ENCODE measurements at places on chromosomes 5 and 9.

GRCh38 chr9:115914291-115914690 lies 239.3 kb upstream of the PAPPA start:
- DNase-seq = no peak

DNA sequence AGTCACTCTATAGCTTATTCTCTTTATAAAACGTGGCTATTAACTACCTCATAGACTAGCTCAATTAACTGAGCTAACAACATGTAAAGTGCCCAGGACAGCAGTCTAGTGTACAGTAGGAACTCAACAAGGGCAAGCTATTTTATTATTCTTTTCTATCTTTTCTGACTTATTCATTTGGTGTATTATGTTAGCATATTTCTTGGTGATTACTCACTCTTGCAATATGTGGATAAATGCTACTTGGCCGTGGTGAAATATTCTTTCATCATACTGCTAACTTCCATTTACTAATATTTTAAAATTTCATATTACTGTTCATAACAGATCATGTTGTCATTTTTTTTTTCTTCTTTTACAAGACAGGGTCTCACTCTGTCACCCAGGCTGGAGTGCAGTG lies 4.9 kb downstream of the SLC25A51 start:
- no peak for DNase-seq

- peak; percentile 46 for DNase-seq
Measured at GRCh38 chr9:92191801-92192200, 76.6 kb upstream of the SPTLC1 start.

DNA sequence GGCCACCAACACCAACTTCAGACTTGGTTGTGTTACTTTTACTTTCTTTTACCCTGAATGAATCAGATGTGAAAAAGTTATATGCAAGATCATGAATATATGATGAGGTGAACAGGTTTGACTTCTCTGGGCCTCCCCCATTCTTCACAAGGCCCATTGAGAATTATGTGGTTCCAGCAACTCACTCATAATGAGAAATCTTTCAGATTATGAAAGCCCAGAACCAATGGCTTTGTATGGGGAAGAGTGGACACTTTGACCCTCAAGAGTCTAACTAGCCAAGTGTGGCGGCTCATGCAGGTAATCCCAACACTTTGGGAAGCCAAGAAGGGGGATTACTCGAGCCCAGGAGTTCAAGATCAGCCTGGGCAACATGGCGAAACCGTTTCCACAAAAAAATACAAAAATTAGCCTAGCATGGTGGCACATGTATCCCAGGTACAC lies 16.1 kb upstream of the LNPEP start:
- DNase-seq = no peak

DNA sequence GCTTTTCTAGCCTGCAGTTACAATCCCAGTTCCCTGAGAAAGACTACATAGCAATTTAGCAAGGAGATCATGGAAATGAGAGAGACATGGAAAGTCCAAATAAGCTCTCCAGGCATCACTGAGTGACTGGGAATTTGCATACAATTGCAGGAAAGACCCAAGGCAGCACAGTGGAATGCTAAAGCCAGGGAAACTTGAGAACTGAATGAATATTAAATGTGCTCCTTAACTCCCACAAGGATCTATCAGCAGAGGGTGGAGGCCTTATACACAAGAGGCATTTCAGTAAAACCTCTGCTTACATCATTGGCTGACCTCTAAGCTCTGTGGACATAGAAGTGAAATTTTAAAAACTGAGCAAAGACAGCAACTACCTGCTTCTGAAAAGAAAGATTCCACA lies 355.6 kb upstream of the DAB2 start:
- no peak for DNase-seq

- DNase-seq = no peak
Measured at GRCh38 chr5:133706506-133707430, 94.4 kb upstream of the FSTL4 start.

GRCh38 chr9:132596200-132596599 lies 13.8 kb downstream of the BARHL1 start:
- DNase-seq = no peak

DNA sequence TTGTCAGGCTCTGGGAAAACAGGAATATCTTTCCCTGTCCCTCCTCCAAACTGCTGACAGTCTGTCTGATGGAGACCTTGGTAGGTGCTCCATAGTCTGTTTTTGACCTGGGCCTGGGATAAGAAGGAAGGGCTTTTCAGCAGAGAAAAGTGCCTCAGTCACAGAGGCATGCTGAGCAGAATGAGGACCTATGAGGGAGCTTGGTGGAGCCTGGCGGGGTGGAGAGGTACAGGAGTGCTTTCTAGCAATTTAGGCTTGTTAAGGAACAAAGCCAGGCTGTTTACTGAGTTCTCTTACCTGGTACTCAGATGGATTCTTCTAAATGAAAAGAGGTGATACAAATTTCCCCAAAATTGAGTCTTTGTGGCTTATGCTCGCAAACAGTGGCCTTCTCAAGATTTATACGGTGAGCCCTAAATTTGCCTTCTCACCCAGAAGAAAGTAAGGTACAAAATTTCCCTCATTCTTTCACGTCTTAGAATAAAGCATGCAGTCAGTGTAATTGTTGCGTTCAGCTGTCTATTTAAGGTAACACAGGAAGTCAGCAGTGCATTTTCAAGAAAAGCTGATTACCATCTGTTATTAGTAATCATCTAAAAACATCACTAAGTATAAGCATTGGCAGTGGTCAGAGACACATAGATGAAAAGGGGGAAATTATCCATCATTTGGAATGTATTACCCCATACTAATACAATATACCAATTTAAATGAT lies 28.6 kb upstream of the IL13 start:
- no peak for DNase-seq

DNA sequence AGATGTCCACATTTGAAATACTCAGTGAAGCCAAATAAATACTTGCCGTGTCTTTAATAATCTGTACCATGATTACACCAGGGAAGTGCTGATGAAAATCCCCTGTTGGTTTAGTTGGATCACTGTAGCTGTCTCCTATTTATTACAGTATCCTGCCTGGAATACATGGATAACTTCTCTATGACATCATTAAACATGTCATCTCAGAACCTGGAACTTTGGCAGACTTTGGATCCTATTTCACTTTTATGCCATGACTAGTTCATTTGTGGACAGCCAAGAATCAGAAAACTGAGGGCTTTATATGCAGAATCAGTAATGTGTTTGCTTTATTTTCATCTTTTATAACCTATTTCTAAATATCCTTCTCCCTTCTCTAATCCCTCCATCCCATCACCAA lies at the start of gene TXNDC8:
TXNDC8 (minus strand) TSS at position 137 of the 400 bp plus-strand sequence.
- DNase-seq = no peak

GRCh38 chr9:23524607-23525155 lies 301.4 kb downstream of the ELAVL2 start:
- no peak for DNase-seq

- no peak for DNase-seq
Measured at GRCh38 chr5:68054638-68055037, 160.9 kb upstream of the PIK3R1 start.

DNA sequence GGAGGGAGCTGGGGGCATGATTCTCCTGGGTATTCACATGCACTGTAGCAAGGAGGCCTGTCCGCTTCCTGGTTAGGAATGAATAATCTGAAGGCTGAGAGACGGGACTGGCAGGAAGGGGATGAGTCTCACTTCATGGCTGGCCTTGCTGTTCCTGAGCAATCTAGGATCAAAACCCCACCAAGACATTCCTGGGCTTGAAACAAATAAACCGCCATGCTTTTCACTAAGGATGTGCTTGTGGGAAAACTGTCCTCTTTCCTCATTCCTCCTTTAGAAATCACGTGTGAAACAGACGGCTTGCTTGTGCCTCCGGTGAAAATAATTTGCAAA lies 132.8 kb downstream of the MACROH2A1 start:
- DNase-seq = no peak

- no peak for DNase-seq
Measured at GRCh38 chr5:114237766-114238165, 124.1 kb upstream of the KCNN2 start.

DNA sequence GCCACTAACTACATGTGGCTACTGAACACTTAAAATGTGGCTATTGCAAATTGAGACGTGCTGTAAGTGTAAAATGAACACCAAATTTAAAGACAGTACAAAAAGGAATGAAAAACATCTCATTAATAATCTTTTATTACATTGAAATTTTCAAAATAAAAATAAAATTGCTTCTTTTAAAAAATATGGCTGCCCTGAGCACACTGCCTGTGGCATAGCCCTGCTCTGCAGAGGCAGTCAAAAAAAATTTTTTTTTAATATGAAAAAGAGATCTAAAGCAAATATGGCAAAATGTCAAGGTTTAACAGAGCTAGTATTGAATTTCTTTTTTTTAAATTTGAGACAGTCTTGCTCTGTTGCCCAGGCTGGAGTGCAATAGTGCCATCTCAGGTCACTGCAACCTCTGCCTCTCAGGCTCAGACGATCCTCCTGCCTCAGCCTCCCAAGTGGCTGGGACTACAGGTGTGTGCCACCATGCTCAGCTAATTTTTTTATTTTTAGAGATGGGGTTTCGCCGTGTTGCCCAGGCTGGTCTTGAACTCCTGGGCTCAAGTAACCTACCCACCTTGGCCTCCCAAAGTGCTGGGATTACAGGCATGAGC lies 25.6 kb downstream of the CARNMT1 start:
- DNase-seq = no peak

DNA sequence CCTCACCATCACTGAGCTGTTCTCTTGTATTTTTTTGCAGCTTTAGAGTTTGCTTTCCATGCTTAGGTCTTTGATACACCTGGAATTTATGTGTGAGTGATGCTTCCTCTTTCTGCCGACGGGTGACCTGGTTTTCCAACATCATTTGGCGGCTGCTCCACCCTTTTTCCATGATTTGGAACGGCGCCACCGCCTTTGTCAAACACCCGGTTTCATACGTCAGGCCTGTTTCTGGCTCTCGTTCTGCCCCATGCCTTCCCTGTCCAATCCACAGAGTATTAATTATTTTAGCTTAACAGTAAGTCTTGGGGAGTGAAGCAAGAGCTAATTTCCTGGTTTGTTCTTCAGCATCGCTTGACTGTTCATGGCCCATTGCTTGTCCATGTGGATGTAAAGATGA lies 30.2 kb downstream of the CACNA1B start:
- DNase-seq = no peak

DNA sequence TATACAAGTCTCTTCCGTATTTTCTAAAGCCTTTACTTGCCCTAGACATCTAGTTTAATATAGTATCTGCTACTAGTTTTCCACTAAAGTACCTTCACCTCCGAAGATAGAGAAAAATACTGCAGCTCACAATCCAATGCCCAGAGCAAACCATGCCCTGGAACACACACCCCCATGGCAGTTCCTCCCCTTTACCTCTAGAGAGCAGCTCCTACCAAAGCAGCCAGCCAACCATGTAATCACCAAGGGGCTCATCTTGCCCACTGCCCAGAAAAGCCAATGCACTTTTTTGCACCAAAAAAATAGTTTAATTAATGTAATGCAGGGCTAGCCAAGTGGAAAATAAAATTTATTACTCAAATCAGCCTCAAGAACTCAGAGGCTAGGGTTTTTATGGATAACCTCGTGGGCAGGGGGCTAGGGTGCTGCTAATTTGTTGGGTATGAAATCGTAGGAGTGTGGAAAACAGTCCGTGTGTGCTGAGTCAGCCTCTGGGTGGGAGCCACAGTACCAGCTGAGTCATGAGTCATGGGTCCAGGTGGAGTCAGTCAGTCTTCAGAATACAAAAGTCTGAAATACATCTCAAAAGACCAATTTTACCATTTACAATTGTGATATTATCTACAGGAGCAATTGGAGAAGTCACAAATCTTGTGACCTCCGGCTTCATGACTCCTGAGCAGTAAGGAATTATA lies 120.1 kb upstream of the ACO1 start:
- DNase-seq = no peak

- no peak for DNase-seq
Measured at GRCh38 chr9:136958898-136959850, 7.1 kb downstream of the LCN12 start.

- DNase-seq = no peak
Measured at GRCh38 chr5:76341651-76342334, 61.3 kb upstream of the IQGAP2 start.

DNA sequence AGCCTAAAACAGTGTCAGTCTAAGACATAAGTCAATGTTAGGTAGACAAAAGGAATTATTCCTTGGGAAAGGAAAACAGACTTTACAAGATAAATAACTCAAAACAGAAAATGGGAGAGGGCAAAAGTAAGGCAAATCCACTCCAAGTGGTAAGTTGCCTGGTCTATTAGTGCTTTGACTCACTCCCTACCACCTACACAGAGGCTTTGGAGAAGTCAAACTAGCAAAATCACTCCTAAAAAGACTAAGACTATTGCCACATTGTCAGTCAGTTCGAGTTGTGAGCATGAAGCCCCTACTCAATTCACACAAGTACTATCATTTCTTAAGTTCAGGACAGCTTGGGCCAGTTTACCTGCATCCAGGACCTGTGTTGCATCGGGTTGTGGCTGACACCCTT lies 5.2 kb upstream of the ZBTB6 start:
- DNase-seq = no peak

DNA sequence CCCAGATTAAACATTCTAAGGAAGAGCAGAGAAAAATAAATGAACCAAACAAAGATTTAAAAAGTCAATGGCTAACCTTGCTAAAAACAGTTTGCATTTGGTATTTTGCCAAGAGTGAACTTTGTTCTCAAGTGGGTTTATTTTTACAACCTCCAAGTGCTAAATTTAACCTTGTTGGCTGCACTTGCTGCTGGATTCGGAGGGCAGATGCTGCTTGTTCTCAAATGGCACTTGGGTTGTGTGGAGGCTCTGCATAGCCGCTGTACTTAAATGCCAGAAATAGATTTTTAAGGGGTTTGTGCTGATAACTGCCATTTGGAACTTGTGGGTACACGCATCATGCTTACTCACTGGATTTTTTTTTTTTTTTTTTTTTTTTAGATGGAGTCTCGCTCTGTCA lies 13.3 kb upstream of the SPATA24 start:
- peak; percentile 51 for DNase-seq

- DNase-seq = no peak
Measured at GRCh38 chr5:95727764-95728191, 3.4 kb upstream of the RHOBTB3 start.

GRCh38 chr5:168121138-168121494 lies 170.3 kb upstream of the WWC1 start:
- DNase-seq = no peak

DNA sequence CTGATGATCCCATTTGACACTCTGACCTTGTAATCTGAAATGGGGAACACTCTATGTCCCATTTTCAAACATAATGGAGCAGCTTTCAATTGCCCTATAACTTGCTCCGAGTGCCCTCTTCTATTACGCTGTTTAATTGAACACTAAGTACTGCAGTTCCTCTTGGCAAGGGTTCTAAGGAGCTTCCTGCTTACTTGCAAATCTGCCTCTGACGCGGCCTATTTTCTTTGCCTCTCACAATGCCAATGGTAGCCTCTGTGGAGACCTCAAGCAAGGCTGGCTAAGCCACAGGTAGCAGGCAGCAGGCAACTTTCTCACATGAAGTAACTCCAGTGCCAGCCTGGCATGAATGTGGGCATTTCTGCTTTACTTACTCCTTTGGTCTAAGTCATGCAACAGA lies 443.4 kb upstream of the TRPC7 start:
- no peak for DNase-seq

GRCh38 chr9:136029556-136029955 lies 65.5 kb downstream of the NACC2 start:
- DNase-seq = no peak
